ENCODE measurements at places on chromosomes 16 and 17.

DNA sequence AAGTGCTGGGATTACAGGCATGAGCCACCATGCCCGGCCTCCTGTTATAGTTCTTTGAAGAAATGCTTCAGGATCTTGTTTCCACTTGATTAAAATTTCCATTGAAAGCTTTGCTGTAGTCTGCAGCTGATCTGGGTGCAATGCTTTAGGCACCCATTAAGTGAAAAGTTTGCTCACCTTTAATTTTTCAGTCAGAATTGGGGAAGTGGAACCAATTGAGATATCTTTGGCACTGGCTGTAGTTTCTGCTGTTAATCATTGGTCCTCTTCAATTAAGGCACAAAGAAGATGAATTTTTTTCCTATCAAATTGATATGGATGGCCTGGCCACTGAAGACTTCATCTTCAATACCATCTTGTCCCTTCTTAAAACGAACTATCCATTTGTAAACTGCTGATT, 336.1 kb upstream of the TBX2 start:
- DNase-seq = no peak

GRCh38 chr17:30454635-30455034, 22.6 kb upstream of the GOSR1 start:
- no peak for DNase-seq

DNA sequence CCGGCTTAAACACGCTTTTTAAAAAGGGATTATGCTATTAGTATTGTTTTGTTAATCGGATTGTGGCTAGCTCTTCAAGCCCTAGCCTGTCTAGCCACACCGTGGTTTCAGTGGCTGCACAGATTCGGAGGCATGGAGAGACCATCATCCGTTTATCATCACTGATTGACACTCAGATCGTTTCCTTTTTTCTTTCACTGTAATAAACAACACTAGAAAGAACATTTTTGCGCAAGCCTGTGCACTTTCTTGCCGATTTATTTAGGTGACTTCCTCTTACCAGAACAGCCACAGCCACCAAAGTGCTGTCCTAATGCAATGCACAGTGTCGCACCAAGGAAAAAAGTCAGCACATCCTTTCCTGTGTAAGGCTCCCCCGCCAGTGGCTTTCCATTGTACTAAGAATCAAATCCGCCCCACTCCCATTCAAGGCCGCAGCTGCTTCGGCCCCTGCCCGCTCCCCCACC, 78.2 kb downstream of the CRISPLD2 start:
- no peak for DNase-seq

DNA sequence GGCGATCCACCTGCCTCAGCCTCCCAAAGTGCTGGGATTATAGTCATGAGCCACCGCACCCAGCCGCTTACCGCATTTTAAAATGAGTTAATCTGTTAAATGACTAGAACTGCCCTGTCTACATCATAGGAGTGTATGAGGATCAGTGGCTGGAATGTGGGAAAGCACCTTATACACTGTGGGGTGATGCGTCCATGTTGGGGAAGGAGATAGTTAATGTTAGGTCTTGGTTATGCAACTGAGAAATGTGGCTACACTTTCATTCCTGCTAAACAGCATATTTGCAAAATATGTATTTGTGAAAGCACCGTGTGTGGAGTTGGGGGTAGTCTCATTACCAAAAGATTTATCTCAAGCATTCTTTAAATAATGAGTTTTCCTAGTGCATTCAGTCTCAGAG, 107.6 kb downstream of the SPACA3 start:
- DNase-seq = no peak

- no peak for DNase-seq
Observed at GRCh38 chr17:40464392-40464855, 21.2 kb downstream of the IGFBP4 start.

DNA sequence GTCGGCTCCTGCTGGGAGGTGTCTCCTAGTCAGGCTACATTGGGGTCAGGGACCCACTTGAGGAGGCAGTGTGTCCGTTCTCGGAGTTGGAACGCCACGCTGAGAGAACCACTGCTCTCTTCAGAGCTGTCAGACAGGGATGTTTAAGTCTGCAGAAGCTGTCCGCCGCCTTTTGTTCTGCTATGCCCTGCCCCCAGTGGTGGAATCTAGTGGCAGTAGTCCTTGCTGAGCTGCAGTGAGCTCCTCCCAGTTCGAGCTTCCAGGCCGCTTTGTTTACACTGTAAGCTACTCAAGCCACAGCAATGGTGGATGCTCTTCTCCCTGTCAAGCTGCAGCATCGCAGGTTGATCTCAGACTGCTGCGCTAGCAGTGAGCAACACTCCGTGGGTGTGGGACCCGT, 36.0 kb downstream of the ITFG1 start:
- no peak for DNase-seq

DNA sequence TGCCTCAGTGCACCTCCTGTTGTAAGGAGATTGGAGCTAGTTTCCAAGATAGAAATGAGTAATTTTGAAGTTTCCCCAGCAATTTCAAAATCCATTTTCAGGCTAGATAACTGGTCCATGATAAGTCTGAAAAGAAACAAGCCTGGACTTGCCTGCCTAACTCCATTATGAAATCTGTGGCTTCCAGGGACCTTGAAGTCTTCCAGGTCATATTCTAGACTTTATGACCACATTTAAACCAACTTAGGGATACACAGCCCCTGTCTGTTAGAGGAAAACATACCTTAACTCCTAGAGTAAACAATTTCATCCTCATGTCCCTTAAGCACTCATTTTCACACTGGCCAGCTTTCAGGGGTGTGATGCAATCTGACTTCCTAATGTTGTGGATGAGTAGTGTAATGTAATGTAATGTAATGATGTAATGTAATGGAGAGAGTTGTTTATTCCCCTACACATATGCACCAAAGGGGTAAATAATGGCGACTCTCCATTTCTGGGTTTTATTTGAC, 96.7 kb upstream of the FAM20A start:
- DNase-seq = no peak

GRCh38 chr17:55735731-55736405, 13.2 kb upstream of the TMEM100 start:
- DNase-seq = no peak

- no peak for DNase-seq
Observed at GRCh38 chr17:47883589-47884426, 12.2 kb upstream of the SP2 start.

DNA sequence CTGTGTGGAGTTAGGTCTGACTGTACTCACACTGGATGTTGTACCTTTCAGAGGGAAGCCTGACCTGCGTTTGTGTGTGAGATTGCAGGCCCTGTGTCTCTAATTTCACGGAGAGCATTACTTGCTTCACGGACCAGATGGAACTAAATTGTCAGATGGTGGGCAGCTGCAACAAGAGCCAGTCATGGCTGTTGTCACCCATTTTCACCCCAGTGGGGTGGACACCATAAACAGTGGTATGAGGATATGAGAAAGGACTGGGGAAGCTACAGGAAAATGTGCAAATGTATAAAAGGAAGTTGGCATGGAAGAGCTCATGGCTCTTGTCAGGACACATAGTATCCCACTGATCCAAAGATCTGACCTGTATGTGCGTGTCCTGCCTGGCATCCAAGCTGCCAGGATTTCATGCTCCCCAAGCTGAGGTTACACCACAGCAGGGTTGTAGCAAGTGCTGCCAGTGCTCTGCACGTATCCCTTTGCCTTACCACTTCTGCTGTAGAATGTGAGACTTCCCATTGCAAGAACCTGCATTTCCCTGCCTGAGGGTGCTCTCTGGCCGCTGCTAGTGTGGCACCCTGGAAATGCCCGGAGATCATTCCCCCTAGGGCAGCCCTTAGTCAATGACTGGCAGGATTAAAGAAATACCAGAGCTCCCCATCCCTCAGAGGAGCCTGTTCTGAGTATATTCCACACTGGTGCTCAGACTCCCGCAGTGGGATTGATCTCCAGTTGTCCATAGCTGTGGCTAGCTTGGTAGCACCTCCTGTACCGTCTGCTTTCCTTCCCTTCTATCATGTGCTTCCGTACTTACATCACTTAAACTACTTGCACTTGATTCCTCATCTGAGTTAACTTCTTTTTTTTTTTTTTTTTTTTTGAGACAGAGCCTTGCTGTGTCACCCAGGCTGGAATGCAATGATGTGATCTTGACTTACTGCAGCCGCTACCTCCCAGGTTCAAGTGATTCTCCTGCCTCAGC, 70.4 kb upstream of the TANC2 start:
- no peak for DNase-seq

DNA sequence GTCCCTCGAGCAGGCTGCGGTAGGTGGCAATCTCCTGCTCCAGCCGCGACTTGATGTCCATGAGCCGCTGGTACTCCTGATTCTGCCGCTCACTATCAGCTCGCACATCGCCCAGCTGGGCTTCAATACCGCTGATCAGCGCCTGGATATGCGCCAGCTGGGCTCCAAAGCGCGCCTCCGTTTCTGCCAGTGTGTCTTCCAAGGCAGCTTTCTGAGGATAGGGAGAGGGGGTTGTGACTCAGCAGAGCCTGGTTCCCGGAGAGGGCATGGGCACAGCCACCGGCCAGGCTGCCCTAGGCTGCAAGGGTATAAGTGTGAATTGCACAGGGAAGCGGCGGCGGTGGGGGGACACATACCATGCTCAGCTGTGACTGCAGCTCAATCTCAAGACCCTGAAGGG, 4.3 kb downstream of the KRT19 start:
- DNase-seq = no peak

DNA sequence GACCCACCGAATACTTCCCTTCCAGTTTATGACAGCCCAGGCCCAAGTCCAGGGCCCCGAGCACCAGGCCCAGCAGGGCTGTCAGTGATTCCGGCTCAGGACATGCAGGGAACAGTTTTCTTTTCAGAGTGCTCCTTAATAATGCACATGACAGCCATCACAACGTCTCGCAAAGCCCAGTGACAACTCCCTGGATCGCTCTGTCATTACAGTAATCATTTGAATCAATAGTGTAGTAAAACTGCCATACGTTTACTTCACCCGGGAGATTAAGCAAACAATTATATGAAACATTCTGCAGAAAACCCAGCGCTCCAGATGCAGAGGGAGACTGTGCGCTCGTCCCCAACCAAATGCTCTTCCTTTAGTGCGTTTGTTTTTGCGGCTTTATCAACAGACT, 162.6 kb upstream of the CDH13 start:
- DNase-seq = no peak

GRCh38 chr16:24635900-24636610, 93.4 kb upstream of the TNRC6A start:
- peak; percentile 52 for DNase-seq

DNA sequence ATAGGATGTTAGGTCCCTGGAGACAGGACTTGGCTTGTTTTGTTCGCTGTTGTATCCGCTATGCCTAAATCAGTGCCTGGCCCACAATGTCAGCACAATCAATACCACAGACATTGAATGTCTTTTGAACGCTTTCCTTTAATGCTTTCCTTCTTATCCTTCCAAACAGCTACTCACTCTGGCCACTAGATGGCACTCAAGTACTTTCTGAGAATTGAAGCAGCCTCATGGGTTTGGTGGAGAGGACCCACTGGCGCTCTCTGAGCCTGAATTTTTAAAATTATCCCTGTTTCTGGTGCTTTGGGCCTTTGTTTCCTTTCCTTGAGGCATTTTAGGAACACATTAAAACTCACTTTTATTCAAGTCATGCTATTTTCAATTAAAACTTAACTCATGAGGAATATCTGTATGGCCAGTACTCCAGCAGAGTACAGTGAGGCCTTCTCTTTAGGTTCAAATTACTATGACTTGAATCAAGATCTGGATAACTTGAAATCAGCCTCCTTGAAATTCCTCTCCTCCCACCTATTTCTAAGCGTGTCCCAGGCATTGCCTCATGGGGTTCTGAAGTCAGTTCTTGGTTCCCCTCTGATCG, 3.2 kb upstream of the NLRP1 start:
- no peak for DNase-seq

GRCh38 chr17:43911904-43912303, 4.6 kb upstream of the MPP2 start:
- DNase-seq = no peak

DNA sequence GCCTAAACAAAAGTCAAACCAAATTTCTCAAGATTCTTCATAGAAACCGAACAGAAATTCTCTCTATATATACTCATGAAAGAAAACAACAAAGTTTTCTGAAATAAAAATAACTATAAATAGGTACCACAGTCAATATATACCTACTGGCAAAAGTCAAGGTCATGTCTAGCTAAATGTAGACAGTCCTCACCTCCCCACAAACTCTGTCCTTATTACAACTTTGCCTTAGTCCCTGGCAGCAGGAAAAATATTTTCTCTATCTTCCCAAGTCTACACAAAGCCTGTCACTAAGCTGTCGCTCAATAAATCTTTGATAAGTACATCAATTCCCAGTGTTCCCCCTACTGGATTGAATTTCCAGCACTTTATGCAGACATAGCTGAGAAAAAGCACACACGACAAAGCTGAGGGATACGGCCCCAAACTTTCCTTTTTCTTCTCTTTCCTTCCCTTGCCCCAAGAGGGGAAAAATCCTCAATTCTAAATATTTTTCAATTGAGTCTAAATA, 2.7 kb downstream of the CFAP20 start:
- no peak for DNase-seq

DNA sequence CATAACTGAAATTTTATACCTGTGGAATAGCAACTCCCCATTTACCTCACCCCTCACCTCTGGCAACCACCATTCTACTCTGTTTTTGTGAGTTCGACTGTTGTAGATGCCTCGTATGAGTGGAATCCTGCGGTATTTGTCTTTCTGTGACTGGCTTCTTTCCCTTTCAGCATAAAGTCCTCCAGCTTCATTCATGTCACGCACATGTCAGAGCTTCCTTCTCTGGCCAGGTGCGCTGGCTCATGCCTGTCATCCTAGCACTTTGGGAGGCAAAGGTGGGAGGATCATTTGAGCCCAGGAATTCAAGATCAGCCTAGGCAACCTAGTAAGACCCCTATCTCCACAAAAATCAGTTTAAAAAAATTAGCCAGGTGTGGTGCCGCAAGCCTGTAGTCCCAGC, 278.4 kb downstream of the PARN start:
- DNase-seq = no peak

DNA sequence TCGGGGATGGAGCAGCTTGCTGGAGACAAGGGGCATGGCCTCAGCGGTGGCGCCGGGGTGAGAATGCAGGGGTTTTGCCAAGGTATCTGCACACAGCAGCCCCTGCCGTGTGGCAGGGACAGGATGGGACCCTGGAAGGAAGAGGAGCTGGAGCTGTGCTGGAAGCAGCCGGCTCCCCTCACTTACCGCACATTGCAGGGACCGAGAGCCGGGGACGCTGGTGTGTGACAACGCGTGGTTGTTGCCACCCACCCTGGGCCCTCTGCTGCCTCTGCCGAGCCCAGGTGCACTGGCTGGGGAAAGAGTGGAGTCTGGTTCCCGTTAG, 3.0 kb downstream of the NUBP2 start:
- DNase-seq = no peak

Measured in cerebellar nuclear complex (tissue), 1 donor.